ENCODE measurements at places on chromosomes 2 and 18.

GRCh38 chr2:236981701-236982485, 103.8 kb upstream of the COPS8 start:
- no peak for DNase-seq

- peak; percentile 56 for DNase-seq
Observed at GRCh38 chr2:134359367-134360081, 105.7 kb downstream of the MGAT5 start.

DNA sequence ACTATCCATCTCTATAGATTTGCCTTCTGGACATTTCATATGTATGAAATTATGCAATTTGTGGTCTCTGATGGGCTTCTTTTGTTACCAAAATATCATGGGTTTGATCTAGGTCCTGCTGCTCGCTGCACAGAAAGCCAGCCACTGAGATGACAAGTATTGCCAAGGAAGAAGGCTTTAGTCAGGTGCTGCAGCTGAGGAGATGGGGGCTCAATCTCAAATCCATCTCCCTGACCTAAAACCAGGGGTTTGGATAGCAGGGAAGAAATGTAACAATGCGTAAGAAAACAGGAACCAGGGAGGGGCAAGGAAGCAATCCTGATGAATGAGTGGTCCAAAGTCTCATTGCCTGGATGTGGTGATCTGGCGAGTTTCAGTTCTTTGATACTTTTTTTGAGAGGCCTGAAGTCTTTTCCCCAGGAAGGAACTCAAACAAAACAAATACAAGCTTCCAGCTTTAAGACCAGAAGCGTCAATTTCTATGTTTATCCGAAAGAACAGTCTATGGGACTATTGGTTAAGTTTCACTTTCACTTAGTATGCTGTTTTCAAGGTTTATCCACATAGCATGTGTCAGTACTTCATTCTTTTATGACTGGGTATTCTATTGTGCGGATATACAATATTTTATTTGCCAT, 3.4 kb upstream of the CKAP2L start:
- DNase-seq, result no peak

DNA sequence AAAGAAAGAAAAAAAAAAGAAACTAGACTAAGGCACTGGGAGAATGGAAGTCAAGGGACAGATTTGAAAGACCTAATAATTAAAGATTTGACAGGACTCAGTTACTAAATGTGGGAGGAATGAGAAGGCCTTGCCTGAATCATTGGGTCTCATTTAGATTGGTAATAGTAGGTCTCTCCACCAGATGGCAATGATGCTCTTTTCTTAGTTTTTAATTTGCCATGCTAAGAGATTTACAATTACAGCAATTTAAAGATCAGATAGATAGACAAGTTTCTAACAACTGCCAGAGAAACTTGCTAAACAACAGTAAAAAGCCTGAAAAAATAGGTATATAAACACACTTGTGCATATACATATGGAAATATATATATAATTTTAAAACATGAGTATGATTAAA, 153.0 kb downstream of the TMEM247 start:
- peak; percentile 84 for DNase-seq

DNA sequence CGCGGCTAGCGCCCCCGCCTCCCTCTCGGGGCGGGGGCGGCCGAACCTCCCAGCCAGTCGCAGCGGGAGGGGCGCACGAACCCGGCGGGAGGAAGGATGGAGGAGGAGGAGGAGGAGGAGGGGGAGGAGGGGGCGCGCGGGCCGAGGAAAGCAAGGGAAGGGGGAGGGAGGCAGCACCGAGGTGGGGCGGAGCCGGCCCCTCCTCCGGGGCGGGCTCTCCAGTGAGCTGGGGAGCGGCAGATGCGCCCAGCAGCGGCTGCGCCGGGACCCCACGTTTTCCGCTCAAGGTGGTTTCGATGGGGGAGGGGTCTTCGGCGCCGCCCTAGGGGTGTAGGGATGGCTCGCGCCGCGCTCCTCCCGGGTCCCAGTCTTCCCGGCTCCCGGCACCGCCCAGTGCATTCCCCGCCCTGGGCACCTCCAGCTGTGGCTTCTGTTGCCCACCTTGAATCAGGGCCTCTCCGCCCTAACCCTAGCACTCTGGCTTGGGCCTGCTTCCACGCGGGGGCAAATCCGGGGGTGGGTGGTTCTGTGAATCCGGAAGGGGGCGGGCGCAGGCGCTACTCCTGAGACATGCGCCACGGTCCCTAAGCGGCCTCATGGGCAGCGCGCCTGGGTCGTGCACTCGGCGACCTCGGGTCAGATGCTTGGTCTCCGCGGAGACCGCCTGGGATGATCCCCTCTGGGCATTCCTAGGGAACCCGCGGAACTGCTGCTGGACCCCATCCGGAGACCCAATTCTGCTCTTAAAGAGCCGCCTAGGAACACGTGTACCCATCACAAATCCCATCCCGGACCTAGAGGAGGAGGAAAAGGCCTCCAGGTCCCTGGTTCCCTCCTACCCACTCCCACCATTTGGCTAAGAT, at the start of gene FBXO41:
Gene FBXO41, minus strand, starts transcription at position 183 of the 863 bp plus-strand sequence. CDS start 14,848 bp downstream, outside the sequence.
- DNase-seq, result no peak

GRCh38 chr18:46212398-46212797, 108.2 kb downstream of the HAUS1 start:
- no peak for DNase-seq

DNA sequence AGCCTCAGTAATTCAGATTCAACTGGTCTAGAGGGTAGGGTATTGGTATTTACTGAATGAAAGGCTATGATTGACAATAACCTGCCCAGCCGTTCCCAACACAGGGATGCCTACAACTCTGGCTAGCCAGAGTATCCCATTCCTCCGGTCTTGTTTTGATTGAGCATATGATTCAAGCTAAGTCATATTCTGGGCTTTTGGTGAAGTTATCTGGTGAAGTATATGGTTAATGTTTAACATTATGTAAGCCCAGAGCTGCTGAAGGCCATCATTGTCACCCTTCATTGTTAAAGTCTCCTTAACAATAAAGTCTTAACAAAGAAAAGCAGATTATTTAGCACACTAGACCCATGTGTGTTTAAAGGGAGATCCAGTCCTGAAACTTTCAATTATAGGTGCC, 152.6 kb downstream of the EXOC6B start:
- DNase-seq, result no peak

DNA sequence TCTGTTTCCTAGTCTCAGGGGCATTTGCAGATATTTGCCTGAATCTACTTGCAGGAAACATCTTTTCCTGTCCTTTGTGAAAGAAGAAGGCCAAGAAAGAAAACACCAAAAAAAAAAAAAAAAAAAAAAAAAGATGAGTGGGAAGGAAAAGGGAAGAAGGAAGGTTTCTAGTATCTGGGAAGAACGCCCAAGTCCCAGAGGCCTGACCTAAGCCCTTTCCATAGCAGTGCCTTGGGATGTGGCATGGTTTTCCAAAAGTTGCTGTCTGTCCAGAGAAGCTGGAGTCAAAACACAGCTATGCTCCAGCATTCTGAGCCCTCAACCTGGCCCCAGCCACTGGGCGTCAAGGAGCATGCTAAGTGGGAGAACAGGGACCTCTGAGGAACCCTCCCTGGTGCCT, 123.5 kb downstream of the INHBB start:
- DNase-seq, result no peak

- no peak for DNase-seq
Observed at GRCh38 chr2:59680863-59681262, 872.6 kb downstream of the BCL11A start.

GRCh38 chr2:43075054-43075593, 151.3 kb downstream of the ZFP36L2 start:
- DNase-seq, result no peak

GRCh38 chr2:123163398-123163797, 861.7 kb upstream of the CNTNAP5 start:
- no peak for DNase-seq

DNA sequence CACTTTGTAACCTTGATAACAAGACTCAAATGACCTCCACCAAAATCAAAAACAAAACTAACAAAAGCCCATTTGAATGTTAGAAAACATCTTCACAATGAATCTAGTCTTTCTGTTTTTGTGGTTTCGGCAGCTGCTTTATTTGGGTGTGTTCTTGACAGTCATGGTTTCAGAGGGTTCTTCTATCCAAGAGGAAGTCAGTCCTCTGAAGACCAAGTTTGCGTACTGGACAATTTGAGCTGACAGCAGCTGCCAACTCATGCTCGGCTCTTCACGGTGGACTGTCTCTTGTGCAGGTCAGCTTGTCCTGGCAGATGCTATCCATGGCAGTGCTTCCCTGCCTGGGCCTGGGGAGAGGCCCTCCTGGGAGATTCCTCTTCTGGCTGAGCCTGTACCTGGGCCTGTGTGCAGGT, 91.0 kb downstream of the TMEM17 start:
- DNase-seq, result no peak

- DNase-seq, result no peak
Observed at GRCh38 chr2:9941196-9941995, 10.1 kb upstream of the GRHL1 start.

GRCh38 chr2:28387082-28387960, 5.3 kb upstream of the FOSL2 start:
- DNase-seq, result no peak

GRCh38 chr18:57833441-57834101, 30.5 kb upstream of the ATP8B1 start:
- no peak for DNase-seq

DNA sequence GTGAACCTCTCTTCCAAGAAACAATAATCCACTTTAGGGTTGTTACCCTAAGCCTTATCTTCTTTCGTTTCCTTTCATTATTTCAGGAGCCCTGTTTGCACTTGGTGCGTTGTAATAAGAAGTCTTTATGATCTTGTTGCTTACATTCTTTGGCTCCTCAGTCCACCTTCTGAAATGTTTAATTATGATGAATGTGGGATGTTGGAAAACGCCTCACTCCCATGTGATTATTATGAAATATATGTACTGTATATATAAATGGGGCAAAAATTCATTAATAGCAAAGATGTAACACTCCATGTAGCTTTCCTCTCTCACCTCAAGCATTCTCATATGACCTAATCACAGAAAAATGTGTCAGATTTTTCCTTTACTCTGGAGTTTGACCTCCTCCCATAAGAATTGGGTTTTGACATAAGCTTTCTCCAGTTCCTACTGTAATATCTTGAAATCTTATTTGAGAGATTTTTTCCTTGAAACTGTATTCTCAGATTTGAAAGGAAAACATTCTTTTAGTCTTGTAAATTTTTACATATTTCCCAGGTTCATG, 397.2 kb upstream of the FANCL start:
- no peak for DNase-seq

Measured in NCI-H1694 (cell line).